ENCODE measurements at places on chromosomes 5 and 9.

DNA sequence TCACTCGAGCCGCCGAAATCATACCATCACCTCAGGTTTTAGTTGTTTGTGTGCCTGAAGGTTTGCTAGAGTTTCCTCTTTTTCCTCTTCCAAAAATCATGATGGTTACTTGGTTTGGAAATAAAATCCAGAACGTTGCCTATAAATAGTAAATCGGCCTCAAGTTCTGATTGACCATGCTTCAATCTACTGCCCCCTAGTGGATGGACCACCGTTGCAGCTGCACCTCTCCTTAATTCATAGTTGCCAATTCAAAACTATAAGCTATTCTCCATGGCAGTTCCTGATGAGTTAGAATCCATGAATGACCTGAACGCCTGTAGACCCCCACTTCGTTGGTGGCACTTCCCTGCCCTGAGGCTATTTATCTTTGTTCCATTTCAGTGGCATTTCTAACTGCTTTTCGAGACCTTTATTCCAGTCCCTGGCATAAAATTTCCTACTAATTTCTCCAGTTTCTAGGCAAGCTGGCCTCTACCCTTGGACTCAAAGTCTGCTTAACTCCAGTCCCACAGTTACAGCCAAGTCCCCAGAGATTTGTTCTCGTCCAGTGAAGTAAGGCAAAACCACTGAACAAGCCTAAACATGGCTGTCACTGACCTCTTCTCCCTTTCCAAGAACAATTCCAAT lies 422.6 kb downstream of the EFNA5 start:
- peak; percentile 61 for DNase-seq

- no peak for DNase-seq
Observed at GRCh38 chr9:130663258-130663976, 977 bp upstream of the PRDM12 start.

- DNase-seq = no peak
Observed at GRCh38 chr5:60551829-60552228, 148.1 kb downstream of the DEPDC1B start.

DNA sequence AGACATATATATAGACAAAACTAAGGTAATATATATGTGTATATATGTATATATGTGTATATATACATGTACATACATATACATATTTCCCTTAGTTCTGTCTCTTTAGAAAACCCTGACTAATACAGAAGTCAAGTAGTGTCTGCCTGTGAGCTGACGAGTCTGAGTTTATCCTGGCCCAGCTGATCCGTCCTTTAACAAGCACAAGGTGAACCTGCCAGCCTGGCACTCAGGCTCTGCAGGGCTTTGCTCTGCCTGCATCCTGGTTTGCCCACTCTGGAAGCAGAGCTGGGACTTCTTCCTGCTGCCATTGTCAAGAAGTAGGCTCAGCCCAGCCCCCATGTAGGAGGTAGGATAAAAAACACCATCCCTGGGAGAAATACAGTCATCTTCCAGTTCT lies 388.0 kb downstream of the ICE1 start:
- DNase-seq = no peak

- no peak for DNase-seq
Observed at GRCh38 chr5:103407402-103407801, 148.8 kb downstream of the MACIR start.

- DNase-seq = no peak
Observed at GRCh38 chr9:137087409-137087925, 682 bp downstream of the MAN1B1 start.

DNA sequence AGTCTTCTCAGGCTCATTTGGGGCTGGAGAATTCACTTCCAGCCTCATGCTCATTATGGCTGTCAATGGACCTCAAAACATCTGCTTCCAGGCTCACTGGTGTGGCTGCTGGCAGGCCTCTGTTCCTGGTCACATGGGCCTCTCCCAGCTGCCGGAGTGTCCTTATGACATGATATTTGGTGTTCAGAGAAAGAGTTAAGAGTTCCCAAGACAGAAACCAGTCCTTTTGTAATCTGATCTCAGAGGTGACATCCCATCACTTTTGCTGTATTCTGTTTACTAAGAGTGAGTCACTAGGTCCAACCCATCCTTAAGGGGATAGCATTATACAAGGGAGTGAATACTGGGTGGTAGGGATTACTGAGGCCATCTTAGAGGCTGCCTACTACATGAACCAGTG lies 104.6 kb downstream of the CACNA1B start:
- DNase-seq = no peak

DNA sequence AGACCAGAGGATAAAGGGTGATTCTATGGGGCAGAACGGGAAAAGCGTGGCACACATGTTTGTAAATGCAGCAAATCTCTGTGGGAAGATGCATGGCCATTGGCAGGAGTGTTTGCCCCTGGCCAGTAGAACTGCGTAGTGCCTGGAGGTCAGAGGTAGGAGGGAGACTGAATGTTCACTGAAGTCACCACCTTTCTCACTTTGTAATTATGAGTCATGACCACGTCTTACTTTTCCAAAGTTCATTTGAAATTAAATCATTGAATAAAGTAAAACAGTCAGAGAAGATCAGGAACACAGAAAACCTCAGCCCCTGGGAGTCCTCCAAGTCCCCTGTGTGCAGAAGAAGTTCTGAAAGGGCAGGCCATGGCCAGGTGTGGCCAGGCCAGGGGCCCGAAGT lies 4.6 kb downstream of the PTGES start:
- DNase-seq = no peak

GRCh38 chr5:73336366-73336765 lies 112.2 kb downstream of the FOXD1 start:
- DNase-seq = no peak

GRCh38 chr9:20729523-20729922 lies 45.5 kb downstream of the FOCAD start:
- no peak for DNase-seq

GRCh38 chr9:88990041-88990728 lies 1.1 kb upstream of the S1PR3 start:
- no peak for DNase-seq

GRCh38 chr9:137149942-137150616 lies 11.1 kb downstream of the GRIN1 start:
- peak; percentile 97 for DNase-seq

DNA sequence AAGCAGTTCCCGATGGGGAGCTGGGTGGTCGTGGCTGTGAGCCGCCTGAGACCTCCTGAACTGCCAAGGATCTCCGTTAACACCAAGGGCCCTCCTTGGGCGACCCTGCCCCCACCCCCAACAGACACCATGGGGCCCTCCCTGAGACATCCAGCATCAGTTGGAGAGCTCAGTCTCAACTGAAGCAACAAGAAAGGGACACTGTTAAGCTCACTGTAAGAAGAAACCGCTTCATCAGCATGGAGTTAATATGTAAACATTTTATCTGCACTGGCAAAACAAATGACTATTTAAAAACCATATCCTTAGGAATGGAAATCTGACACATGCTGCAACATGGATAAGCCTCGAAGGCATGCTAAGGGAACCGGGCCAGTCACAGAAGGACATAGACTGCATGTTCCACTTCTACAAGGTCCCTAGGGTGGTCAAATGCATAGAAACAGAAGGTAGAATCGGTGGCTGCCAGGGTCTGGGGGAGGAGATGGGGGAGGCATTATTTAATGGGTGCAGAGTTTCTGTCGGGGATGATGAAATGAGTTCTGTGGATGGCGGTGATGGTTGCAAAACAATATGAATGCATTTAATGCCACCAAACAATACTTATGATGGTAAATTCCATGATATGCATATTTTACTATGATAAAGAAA lies 47.4 kb downstream of the ROR2 start:
- DNase-seq = peak; percentile 71

GRCh38 chr5:16665601-16666000 lies 48.8 kb upstream of the RETREG1 start:
- no peak for DNase-seq

- no peak for DNase-seq
Observed at GRCh38 chr5:94847019-94847418, 228.6 kb downstream of the SLF1 start.

GRCh38 chr5:131272307-131272706 lies 8.5 kb downstream of the CDC42SE2 start:
- no peak for DNase-seq

DNA sequence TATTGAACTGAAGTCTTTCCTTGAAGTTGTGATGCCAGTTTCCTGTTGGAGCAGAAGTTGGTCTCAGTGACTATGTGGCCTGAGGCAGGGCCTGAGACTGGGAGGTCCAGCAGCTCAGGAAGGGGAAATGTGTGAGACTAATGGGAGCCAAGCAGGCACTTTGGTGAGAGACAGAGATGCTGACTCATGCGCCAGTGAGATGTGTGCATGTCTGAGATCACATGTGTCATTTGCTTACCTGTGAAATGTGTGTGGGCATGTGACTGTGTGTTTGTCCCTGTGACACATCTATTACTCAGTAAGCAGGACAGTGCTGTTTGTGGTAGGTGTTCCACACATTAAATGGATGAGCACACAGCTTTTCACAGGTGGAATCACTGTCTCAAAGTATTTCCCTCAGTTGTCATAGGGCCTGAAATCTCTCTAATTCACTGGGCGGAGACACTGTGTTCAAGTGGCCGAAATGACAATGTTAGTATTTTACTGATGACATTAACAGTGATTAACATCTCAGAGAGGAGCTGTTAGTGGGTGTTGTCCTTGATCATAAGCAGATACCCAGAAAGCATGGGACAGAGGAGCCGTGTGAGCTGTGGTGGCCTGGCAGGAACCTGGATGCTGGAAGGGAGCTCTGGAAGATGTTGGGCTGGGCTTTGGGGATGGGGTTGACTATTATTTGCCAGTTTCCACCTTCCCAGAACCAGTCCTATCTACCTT lies 7.4 kb downstream of the NPR2 start:
- no peak for DNase-seq

- no peak for DNase-seq
Observed at GRCh38 chr9:107905308-107906020, 415.9 kb upstream of the KLF4 start.

DNA sequence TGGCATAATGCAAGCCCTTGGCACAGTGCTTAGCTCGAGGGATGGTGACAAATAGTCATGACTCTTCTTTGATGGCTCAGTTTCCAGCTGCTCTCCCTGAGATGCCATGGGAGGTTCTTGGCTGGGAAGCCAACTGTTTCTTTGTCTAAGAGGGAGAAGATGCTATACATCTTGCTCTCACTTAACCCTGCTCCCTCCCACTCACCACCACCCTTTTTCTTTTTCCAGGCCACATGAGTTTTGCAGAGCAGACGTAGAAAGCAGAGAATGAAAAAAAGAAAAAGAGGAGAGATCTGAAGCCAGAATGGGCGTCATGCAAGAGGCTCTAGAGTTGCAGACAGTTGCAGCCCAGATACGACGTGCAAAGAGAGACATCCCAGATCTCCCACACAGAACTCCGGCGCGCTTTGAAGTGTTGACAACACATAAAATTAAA lies 160.5 kb downstream of the FGF18 start:
- DNase-seq = no peak

DNA sequence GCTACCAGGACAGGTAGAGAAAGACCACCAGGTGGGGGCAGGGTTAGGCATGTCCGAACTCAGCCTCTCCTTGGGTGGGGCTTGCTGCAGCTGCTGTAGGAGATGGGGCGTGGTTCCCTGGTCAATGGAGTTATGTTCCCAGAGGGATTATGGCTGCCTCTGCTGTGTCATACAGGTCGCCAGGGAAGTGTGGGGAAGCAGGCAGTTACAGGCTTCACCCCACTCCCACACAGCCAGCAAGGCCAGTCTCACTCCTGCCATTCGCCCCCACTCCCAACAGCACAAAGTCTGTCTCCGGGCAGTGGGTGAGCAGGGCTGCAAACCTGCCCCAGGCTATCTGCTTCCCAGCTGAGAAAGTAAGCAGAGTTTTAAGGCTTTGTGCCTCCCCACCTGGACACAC lies 20.0 kb upstream of the CEP72 start:
- no peak for DNase-seq

- no peak for DNase-seq
Observed at GRCh38 chr5:141816598-141817399, 61.4 kb downstream of the PCDH1 start.

DNA sequence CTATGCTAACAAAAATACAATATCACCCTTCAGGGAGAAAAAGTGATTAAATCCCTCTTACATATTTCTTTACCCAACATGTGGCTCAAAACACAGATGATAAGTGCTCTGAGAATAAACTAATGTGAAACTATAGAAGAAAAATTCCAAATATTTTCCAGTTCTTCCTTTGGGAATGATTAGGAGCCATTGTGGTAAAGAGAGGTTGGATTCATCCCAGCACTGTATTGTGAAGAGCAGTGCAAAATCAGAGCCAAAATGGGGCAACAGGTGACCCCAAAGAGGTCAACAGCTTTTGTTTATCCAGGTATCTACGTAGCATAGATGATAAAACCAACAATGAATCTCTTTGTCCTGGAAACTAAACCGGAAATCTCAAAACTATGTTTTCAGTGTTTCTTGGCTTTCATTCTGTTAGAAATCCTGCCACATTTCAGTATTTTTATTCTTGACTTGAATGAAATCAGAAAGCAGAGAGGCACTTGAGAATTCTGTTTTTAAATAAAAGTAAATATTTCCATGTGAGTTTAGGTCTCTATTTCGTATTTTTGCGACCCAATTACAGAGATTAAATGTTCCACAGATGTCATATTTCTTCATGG lies 120.4 kb upstream of the FST start:
- no peak for DNase-seq

GRCh38 chr9:11011696-11012095 lies 398.9 kb upstream of the PTPRD start:
- DNase-seq = no peak

- no peak for DNase-seq
Observed at GRCh38 chr5:159774476-159775031, 141.7 kb upstream of the ADRA1B start.

DNA sequence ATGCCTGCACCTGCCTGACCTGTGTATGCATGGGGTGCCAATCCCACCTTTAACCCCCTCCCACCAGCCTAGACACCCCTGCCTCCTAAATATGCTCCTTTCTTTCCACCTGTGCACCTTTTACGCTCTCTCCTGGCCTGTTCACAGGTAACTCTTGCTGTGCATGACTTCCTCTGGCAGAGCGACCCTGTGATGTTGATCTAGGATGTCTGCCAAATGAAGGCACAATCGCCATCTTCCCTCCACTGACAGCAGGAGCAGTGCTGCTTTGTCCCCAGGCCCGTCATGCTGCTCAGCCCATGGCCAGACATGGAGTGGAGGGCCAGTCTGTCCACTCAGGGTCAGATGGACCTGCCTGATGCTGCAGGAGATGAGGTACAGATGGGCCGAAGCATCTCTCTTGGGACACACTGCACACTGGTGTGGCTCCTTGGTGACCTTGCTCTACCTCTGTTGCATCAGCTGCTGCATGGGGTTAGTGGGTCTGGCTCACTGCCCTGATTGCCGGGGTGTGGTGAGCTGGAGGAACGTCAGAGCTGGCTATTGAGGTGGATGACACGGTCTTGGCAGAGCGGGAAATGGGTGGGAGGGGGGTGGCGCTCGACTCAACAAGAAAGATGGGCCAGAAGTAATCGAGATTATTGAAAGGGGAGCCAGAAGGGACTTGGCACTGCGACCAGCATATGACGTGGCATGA lies 101.7 kb upstream of the PITX1 start:
- DNase-seq = no peak

- DNase-seq = no peak
Observed at GRCh38 chr9:33939924-33940874, 108.5 kb downstream of the UBAP2 start.

- no peak for DNase-seq
Observed at GRCh38 chr5:5540065-5540464, 117.6 kb downstream of the ICE1 start.

All from NCI-H526 (cell line).